DMS153 (cell line): ENCODE measurements at places on chromosomes 16 and 17.

DNA sequence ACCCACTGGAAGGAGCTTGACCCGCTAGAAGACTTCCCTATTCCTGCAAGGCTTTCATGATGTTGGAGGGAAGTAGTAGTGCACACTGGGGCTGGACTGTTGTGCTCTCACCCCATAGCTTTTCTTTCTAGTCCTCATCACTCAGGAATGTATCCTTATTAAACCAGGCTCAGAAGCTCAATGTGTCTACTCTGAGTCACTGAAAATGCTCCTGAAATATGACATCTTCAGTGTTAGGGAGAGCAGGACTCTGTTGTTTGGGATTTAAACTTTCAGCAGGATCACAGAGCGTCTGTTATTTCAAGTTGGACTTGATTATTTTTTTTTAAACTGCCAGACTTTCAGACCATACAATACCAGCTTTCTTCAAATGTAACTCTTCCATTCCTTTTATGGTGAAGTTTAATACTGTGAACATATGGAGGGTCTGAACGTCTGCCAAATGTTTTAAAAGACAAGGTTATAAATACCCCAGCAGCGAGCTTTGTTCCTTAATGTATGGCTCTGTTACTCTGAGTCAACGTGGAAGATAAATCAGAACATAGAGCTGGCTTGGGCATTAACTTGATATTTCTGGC, 257.5 kb downstream of the CDH11 start:
- DNase-seq = no peak

DNA sequence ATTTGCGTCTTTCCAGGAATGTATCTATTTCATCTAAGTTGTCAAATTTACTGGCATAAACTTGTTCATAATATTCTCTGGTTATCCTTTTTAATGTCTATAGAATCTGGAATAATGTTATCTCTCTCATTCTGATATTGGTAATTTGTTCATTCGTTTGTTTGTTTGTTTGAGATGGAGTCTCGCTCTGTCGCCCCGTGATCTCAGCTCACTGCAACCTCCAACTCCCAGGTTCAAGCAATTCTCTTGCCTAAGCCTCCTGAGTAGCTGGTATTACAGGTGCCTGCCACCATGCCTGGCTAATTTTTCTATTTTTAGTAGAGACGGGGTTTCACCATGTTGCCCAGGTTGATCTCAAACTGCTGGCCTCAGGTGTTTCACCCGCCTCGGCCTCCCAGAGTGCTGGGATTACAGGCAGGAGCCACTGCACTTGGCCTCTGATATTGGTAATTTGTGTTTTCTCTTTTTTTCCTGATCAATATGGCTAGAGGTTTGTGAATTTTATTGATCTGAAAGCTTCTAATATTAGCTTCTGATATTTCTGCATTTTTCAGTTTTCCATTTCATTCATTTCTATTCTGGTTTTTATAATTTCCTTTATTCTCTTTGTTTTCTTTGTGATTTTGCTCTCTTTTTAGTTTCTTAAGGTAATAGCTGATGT, 59.5 kb downstream of the RBBP6 start:
- DNase-seq = no peak

- peak; percentile 28 for DNase-seq
Measured at GRCh38 chr17:49230636-49231562, at the start of gene PHOSPHO1. PHOSPHO1 (minus strand) TSS chr17:49230787; CDS start chr17:49226691, 4,096 bp downstream.

DNA sequence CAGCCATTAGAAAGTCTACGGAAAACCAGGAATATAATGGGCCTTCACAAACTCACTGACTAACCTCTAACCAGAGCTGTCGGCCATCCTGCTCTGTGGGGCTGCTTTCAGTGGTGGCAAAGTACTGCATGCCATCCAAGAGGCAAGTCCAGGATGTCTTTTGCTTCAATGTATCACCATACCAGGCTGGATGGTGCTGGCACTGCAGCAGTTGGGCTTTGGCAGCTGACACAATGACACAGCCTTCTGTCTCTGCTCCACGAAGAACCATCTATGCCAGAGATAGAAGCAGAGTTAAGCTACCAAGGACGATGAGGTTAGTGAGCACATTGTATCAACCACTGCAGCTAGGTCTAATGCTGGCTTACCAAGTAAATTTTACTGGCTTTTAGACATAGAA, 9.7 kb upstream of the RSKR start:
- no peak for DNase-seq

DNA sequence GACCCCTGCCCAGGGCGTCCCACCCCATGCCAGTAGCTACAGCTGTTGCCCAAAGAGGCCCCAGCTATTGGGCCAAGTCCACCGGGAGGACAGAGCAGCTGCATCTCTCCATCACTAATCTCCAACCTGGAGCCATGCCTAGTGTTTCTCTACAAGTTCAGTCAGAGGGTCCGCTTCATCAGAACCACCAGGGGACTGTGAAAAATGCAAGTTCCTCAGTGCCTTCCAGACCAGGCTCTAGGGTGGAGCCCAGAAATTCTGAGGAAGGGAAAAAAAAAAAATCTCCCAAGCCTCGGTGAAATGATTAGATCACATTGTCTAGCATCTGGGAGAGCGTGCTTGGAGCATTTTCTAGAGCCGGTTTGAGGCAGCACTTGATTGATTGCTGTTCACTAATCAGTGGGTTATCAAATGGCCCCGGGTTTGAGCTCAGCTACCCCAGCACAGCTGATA, 22.4 kb upstream of the HERPUD1 start:
- no peak for DNase-seq

GRCh38 chr16:87721622-87722585, 43.9 kb downstream of the KLHDC4 start:
- DNase-seq = no peak

GRCh38 chr16:66719246-66719645, 22.7 kb upstream of the CMTM4 start:
- no peak for DNase-seq

- DNase-seq = no peak
Measured at GRCh38 chr17:79942591-79943346, 92.9 kb downstream of the TBC1D16 start.

GRCh38 chr16:84518804-84519341, 14.4 kb upstream of the MEAK7 start:
- DNase-seq = peak; percentile 87

GRCh38 chr17:79033046-79033616, 9.2 kb downstream of the C1QTNF1 start:
- no peak for DNase-seq
